ENCODE measurements at places on chromosomes 4 and X.

DNA sequence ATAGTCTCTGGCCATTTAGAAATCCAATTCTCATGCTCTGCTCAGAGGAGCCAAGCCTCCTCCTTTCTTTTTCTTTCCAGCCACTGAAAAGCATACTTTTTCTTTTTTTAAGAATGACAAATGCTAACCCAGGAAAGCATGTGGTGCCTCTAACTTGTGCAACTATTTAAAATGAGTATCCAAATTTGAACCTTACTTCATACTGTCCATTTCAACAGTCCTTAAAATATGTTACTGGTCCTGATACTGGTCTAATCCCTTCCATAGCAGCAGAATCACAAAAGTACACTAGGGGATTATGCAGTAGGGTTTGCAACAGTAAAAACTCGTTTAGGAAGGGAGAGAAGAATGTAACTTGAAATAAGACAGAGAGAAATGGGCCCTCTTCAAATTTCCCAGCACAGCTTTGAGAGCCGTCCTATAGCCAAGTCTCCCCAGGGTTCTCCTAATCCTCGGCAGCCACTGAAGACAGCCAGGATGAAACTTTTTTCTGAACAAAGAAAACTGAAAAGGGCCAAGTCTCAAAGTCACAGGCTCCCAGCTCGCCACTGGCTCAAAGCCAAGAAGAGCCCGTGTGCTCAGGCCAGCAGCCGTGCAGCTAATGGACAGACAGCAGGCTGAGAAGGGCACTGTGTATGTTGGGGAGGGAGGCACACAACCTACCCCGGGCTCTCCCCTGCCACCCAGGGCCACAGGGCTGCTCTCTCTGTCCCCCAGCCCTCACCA, 39.5 kb downstream of the GPC4 start:
- no peak for DNase-seq

DNA sequence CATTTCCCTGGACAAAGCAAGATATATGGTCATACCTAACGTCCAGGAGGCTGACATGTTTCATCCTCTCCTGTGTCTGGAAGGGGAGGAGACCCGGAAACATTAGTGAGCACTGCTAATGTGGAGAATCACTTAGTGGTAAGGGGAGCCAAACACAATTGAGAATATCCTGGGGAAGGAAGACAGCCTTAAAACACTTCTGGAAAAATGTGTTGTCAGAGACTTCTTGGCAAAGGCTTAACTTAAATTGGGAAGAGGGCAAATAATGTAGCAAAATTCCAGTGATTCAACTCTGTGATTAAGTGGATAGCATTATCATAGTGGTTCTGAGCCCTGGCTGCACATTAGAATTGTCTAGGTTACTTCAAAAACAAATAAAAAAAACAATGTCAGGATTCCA, 39.5 kb downstream of the SPARCL1 start:
- DNase-seq, result no peak

GRCh38 chr4:16844816-16845586, 53.4 kb downstream of the LDB2 start:
- no peak for DNase-seq

DNA sequence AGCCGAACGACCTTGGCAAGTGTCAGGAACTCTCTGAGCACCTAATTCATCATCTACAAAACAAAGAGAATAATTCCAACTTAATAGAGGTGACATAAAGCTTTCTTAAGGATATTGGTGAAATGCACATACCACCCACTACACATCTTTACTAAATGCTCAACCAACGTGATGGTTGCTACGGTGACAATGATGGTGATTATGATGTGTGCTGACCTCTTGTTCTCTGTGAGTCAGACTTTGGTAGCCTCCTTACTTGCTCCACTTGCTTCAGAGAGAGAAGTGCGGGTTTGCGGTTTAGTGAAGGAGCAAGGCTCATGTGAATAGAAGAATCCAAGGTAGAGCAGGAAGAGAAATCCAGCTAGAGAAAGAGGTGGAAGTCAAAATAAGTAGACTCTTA, 52.8 kb upstream of the CLNK start:
- no peak for DNase-seq

GRCh38 chr4:95638920-95639501, 90.2 kb upstream of the UNC5C start:
- no peak for DNase-seq

DNA sequence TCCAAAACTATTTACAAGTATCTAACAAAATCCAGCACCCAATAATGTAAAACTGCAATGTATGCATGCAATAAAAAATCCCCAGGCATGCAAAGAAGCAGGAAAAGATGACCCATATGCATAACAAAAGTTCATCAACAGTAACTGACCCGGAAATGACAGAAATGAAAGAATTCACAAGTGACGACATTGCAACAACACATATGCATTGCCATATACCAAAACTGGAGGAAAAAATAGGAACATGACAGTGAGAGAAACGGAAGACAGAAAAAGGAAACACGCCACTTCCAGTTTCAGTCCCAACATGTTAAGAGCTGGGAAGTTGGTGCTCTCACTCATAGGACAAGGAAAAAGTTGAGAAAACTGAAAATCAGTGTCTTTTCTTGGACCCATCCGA, 154.6 kb downstream of the EVC2 start:
- DNase-seq, result no peak

- DNase-seq, result no peak
Measured at GRCh38 chr4:3007724-3008123, 44.4 kb downstream of the GRK4 start.

- DNase-seq, result no peak
Measured at GRCh38 chr4:114085611-114086345, 106.3 kb upstream of the ARSJ start.

DNA sequence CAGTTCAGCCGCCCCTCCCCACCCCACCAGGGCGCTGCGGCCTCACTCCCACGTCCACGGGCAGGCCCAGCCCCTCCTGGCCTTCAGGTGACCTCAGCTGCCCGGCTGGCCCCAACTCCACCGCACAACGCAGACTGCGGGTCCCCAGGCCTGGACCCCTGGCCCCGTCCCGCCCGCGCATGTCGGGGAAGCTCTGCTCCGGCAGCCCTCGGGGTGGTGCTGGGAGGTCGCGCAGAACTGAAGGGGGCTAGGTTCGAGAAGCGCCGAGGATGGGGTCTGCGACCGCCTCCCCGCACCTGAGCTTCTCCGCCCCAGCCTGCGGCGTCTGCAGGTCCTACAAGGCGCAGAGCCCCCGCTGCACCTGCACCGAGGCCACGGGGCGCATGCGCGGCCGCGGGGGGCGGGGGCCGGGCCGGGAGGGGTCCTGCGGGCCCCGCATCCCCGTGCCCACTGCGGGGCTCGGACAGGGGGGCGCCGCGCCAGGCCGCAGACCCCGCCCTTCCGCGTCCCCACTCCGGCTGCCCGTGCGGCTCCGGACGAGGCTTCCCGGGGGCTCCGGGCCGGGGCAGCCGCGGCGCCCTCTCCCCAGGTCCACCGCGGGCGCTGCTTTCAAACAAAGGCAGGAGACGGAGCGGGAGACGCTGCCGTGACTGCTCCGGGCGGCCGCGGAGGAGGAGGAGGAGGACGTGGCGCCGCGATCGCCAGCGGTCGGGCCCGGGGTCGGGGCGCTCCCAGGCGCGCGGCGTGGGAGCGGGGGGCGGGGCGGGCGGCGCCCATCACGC, 672 bp upstream of the NAT8L start:
- no peak for DNase-seq

GRCh38 chr4:12118651-12119213, 690.0 kb upstream of the HS3ST1 start:
- DNase-seq, result no peak

DNA sequence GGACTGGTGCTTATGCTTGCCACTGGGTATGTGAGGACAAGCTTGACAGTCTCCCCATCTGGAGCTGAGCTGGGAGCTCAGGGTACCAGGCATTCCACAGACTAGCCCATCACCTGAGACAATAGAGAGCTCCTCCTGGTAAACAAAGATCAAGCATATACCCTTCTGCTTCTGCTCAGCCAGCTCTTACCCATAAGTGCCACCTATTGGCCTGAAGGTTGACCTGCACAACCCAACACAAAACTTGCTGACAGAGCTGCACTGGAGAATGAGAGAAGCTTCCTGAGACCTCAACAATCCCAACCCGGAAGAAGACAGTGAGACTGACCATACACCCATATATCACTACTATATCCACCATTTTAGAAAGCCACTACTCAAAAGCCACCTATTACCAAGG, 1049.2 kb upstream of the INTU start:
- DNase-seq, result no peak

GRCh38 chr4:159516556-159517140, 413.8 kb downstream of the RAPGEF2 start:
- no peak for DNase-seq

- no peak for DNase-seq
Measured at GRCh38 chrX:153905481-153906095, 1.1 kb downstream of the AVPR2 start.

DNA sequence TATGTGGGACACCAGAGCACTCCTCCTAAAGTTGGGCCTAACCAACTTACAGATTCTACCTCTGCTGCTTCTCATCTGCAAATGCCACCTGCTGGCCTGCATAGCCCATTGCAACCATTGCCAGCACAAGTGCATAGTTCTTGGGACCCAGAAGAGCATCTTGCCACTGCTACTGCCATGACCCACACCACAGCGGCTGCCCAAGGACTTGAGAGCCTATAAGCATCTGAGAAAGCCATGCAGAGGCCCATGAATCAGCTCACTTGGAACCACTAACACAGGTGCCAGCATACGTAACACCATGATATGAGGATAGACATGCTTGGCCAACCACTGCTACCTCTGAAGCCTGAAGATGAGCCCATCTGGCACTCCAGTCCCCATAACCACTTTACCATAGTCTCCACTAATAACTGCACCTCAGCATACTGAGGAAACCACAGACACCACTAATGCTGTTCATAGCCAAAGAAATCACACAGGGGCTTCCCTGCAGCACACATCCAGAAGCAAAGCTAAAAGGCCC, 258.1 kb upstream of the AGTR2 start:
- no peak for DNase-seq

DNA sequence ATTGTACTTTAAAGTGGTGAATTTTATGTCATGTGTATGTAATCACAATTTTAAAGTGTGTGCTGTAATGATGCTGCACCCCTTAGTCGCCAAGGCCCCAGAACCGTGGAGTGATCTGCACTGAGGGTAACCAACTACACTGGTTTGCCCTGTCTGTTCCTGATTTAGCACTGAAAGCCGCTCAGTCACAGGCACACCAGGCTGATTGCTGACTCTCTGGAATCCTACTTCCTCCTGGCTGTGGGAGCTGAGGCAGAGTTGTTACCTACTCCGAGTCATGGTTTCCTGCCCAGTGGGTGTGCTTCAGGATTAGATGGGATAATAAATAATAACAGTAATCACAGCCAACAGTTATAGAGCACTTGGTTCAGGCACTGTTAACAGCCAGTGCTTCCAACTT, 645.4 kb downstream of the BCOR start:
- DNase-seq, result no peak

DNA sequence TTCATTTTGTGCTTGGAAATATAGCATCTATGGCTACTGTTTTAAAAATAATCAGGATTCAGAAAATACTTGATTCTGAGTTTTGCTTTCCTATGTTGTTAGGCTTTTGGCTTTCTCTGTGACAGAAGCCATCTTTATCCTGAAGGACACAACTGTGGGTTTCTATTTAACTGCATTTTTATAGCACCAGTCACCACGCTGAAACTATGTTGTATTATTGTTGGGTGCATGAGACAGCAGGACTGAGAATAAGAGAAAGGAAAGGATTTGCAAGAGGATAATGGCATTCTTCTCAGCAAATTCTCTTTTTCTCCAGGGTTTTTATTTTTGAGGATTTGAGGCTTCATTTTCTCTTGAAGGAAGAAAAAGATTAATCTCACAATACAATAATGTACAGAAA, 10.1 kb upstream of the NEUROG2 start:
- DNase-seq, result no peak

DNA sequence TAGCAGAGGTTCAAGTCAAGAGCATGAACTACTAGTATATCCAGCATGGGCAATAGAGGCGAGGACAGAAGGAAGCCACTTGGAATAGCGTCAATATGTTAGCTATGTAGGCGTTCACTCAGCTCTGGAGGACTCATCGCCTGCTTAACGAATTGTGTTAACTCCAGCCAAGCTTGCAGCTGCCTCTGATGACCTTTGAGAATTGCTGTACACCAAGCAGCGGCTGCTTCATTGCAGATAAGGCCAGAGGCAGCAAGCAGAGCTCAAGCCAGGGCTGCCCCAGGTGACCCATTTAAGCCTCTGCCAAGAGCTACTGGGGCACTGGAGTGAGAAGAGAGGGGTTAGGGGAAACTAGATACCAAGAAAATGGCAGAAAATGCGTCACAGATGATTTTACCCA, 160.2 kb upstream of the IGFBP7 start:
- DNase-seq, result no peak

DNA sequence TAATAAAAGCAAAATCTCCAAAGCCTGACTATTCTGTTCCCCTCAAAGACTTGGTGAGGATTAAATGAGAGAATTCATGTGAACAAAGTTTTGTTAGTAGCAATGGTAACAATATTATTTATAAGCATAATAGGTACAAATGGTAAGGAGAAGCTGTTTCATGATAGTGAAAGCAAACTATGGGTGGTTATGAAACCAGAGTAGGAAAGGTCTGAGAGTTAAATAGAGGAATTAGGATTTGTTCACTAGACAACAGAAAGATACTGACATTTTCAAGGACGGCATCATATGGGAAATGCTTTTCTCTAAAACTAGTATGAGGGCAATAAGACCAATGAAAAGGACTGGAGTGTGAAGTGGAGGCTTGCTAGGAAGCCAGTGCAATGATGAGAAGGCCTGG, 128.6 kb upstream of the FTHL17 start:
- no peak for DNase-seq

DNA sequence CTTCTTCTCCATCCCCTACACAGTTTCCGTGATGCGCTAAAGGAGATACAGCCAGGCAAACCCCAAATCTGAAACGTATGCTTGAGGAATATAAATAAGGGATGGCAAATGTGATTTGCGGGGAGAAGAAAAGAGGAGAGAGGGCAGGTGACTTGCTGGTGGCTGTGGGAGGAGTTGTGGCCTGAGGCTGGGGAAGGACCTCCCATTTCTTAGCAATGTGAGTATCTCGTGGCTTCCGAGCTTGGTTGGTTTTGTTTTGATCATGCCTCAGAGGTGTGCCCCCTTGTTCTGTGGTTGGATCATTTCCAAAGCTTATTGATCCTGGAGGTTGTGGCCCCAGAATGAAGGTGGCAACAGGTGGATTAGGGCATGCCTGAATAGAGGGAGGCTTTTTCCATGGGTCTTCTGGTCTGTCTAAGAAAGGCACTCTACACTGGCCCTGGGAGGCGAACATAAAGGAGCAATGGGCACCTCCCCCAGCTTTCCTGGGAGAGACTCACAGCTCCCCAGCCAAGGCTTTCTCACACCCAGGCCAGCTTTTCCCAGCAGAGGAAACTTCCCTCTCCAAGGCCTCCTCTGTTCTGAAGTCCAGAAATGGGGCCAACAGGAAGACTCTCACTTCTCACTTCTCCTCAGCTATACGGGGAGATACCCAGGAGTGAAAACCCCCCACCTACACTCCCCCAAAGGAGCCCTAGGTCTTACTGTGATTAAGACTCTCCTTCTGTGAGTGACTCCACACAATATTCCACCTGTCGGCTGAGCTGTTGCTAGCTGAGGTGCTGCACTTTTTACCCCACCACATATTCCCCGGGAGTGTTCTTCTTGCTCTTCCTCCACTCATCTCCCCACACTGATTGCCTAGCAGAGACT, 40.0 kb downstream of the C4orf51 start:
- DNase-seq, result no peak

All from stimulated activated CD4-positive, alpha-beta T cell treated with anti-CD3 and anti-CD28 coated beads, TNF-alpha, amount 100 ng/mL, for 24 hours (primary cell).